ENCODE measurements at places on chromosomes 1 and 21. TPM values are rescaled to one million over a fixed set of nuclear protein-coding genes. Genes with fewer than 3 reads are reported as not detected.

DNA sequence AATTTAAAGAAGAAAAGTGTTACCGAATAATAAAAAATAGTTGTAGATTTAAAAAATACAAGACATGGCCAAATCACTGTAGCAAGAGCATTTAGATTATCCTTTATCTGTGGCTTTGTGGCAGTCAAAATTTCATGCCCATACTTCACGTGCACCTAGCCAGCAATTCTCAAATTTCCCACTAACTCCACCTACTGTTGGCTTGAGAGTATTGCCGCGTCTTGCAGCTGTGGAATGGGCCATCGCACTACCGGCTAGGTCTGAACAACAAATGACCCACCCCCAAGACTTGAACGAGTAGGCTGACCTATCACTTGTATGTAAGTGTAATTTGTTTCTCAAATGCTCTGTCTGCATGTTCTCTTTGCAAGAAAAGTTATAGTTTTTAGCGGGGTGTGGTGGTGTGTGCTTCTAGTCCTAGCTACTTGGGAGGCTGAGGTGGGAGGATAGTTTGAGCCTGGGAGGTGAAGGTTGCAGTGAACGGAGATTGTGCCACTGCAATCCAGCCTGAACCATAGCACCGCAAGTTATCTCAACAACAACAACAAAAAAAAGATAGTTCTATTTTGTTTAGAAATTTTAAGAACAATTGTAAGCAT is 4.1 kb downstream of the KRTAP13-4 start:
- no peak for DNase-seq

DNA sequence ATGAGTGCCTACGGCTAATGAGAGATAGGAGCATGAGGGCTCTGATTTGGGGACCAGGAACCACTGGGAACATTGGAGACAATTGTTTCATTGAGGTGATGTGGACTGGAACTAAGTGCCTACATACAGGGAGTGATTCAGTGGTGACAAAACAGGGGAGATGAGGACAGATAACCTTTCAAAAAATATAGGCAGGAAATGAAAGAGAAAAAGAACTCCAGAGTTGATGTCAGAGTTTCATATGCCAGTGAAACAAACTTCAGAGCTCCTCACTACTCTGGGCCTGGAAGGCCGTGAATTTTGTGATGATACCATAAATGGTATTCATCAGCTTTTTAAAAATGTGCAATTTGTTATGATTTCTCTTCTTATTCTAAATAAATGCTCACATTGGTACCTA is 39.3 kb downstream of the FASLG start:
- DNase-seq: no peak

Gene LYST
- 32.3 TPM for total RNA-seq

Gene BACE2
- total RNA-seq: 37.2 TPM

Gene ACTL8
- total RNA-seq: 0.35 TPM

Gene APOBEC4
- total RNA-seq: 0.55 TPM

DNA sequence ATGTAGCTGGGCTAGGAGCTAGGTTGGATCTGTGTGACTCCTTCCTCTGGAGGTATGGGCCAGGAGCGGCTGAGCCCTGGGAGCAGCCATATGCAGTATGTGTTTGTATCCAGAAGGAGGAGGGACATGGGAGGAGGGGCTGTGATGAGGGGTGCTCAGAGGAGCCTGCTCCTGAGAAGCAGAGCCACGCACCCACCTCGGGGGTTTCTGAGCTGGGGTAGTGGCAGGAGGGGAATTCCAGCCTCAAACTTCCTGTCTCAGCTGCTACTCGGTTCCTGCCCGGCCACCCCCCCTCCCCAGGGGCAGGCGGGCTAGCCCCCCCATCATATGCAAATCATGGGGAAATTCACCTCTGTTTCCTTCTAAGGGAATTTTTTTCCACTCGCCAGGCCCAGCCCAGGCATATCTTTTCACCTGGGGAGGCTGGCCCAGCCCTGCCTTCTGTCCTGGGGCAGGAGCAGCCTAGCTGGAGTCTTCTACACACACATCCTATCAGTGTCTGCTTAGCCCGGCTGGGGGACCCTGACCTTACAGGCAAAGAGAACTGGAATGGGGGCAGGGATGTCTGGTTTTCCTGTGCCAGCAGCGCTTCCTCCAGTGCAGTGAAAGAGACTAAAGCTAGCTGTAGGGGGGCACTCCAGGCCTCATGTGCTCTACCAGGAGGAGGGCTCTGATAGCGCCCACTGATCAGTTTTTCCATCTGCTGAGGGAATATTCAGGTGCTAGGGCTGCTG is 3.0 kb downstream of the ZC3H12A start:
- peak; percentile 78 for DNase-seq

Gene CR1L
- not detected for total RNA-seq

Gene CRP
- total RNA-seq: not detected

- no peak for DNase-seq
Measured at GRCh38 chr1:162690672-162691434, 58.6 kb downstream of the DDR2 start.

DNA sequence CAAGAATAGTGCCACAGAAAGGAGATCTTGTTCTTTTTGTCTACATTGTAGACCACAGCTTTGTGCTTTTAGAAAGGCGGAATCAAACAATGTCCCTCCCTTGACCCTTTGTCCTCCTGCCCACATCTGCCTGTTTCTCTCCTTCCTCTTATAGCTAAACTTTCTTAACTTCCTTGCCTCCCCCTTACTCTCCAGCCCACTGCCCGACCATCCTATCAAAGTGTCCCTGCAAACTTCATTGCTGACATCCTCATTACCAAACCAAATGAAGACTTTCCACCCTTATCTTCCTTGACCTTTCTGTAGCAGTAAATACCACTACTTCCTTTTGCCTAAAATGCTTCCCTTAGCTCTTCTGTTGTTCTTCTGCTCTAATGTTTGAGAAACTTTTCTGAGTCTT is 5.0 kb downstream of the SELP start:
- DNase-seq: no peak

DNA sequence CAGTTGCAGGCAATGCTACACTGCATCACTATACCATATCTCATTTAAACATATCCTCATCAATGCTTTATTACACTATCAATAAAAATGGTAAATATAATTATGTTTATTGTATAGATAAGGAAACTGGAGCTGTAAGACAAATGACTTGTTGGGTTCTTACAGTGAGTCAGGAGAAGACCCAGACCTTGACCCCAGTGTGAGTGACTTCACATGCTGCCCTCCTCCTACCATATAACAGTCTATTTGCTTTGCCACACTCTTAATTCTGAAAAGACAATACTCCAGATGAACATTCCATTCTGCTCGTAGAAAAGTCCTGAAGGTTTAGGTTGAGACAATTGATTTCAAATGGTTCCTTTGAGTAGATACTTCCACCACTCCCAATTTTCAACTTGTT is 550.5 kb downstream of the PLPP3 start:
- DNase-seq: peak; percentile 13

Data from mucosa of descending colon (tissue), 3 donors.